ENCODE measurements at places on chromosomes 1 and 21.

GRCh38 chr1:64890699-64891447 lies 75.5 kb downstream of the JAK1 start:
- DNase-seq: no peak

DNA sequence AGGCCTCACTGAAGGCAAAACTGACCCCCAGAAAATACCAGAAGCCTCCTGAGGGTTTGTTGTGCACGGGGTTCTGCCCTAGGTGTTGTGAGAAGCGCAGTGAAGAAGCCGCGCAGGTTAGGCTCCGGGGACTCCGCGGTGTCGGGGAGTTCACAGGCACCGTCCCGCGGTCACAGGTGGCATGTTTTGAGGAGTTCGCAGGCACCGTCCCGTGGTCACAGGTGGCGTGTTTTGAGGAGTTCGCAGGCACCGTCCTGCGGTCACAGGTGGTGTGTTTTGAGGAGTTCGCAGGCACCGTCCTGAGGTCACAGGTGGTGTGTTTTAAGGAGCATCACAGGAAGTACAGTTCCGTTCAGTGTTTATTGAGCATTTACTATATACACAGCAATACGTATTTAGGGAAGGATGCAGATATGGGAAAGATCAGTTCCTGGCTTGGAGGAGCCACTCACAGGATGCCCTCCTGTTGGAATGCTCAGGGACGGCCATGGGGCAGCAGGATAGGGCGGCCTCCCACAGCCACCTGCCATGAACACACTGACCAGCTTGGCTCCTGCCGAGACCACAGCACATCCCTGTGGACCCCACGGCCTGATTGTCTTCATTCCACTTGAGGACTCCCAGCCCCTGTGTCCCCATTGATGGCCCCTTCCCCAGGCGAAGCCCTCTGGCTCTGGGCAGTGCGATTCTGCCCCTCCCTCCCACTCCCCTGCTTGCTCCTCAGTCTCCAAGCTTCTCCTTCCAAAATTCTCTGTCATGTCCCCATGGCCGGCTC lies 86.0 kb upstream of the VAMP3 start:
- no peak for DNase-seq

DNA sequence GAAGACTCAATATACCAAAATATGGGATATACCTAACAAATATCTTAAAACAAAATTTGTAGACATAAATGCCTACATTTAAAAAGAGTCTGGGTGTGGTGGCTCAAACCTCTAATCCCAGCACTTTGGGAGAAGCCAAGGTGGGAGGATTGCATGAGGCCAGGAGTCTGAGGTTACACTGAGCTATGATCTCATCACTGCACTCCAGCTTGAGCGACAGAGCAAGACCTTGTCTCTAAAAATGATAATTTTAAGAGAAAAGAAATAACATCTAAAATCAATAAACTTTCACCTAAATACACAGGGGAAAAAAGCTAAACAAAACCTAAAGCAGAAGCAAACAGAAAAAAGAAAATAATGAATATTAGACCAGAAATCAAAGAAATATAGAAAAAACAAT lies 102.7 kb upstream of the PBX1 start:
- DNase-seq: no peak

- no peak for DNase-seq
These were observed 5.3 kb downstream of the IGSF9 start for GRCh38 chr1:159940006-159940620.

- DNase-seq: no peak
These were observed 28.8 kb downstream of the VANGL2 start for GRCh38 chr1:160429125-160429561.

- DNase-seq: no peak
These were observed 78.8 kb downstream of the C1orf21 start for GRCh38 chr1:184465489-184466146.

GRCh38 chr21:46054451-46054881 lies 43.4 kb upstream of the COL6A2 start:
- no peak for DNase-seq

- DNase-seq: no peak
These were observed 40.1 kb downstream of the TRAPPC10 start for GRCh38 chr21:44052071-44052829.

DNA sequence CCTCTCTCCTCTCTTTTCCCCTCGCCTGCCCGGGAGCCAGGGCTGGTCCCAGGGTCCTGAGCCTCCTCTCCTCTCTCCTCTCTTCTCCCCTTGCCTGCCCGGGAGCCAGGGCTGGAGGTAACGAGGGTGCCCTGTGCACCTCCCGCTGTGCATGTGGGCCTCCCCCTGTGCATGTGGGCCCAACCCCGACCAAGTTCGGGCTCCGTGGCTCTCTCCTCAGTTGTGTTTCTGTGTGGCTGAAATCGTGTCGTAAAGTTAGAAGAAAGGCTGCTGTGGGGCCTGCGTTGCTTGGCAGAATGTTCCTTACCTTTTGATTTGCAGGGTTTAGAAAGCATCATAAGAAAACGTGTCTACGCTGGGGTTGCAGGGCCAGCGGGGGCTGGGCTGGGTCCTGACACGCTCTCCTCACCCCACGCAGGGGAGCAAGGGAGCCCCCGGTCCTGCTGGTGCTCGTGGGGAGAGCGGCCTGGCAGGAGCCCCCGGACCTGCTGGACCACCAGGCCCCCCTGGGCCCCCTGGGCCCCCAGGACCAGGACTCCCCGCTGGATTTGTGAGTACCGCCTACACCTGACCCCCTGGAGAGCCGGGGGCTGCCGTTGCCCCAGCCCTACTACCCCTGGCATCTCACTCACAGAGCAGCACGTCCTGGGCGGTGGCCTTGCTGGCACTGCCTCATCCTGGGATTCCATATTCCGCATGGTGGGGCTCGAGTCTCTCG lies 55.6 kb downstream of the SLC19A1 start:
- DNase-seq: no peak

GRCh38 chr1:181711820-181712219 lies 228.5 kb downstream of the CACNA1E start:
- DNase-seq: no peak

- no peak for DNase-seq
These were observed 297.2 kb upstream of the PLXNA2 start for GRCh38 chr1:208541225-208541855.

DNA sequence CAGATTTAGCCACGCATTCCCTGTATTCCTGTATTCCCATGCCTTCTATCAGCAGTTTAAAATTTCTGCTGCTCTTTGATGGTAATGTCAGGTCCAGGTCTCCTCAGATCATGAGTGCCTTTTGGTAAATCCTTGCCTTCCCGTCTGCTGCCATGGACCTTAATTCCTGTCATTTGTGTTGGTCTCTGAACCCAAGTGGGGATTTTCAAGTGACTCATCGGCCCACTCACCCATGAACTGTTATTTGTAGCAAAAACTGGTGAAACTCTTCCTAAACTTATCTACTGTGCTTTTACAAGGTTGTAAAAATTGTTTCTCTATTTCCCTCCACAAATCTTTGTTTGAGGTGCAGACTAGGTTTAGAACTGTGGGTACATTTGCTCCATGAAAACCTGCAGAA lies 47.4 kb downstream of the ACTN2 start:
- DNase-seq: no peak

DNA sequence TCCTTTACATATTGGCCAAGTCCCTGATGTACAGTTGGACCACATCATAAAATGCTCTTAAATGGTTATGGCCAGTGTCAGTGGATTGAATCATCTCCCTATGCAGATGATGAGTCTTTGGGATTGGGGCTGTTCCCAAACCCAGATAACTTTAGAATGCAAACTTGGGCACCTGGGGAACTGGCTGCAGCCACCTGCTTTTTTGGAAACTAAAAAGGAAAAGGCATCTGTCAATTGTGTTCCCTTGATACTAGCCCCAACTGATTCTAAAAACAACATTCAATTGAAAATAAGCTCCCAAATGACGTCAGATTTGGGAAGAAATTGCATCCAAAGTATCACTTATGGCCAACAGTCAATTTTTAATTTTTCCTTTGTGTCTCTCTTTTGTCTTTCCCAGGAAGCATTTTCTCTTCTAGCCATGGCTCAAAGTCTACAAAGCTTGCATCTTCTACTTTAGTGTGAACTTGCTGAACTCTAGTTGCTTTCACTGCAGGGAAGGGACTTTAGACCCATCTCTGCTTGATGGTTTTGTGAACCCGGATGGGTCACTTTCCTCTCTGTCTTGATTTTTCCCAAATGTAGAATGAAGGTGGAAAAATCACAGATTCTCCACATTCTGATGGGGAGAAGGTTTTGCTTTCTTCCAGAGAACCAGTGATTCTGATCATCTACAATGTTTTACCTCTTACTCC lies 402.3 kb upstream of the USP24 start:
- no peak for DNase-seq

DNA sequence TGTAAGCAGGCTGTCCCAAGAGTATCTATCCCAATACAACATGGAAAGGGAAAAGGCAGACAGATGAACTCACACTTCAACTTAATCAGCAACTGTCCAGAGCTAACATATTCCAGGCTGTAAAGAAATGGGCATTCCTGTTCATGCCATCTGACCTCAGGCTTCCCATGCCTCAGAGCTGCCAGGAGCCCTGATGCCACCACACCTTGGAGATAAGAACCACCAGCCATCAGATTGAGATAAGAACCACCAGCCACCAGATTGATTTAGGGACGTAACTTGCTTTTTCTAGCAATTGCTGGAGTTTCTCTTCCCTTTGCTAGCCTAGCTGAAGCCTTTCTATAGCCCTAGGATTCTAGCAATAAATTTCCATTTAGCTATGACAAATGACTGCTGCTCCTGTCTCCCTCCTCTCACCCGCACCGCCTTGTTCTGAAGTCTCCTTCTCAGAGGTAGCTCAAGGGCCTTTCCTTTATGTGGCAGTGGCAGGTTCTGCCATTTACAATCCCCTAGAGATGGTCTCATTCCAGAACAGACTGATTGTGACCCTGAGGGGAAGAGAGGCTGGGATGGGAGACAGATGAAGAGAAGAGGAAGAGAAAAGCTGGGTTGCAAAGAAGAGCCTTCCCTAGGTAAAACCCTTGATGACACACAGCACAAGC lies 88.0 kb upstream of the CTTNBP2NL start:
- no peak for DNase-seq

GRCh38 chr1:15804060-15804459 lies 3.4 kb downstream of the UQCRHL start:
- DNase-seq: no peak

- DNase-seq: no peak
These were observed 51.7 kb downstream of the ABCA4 start for GRCh38 chr1:94068999-94069918.
